ENCODE measurements at places on chromosomes 6 and 20. TPM values are rescaled to one million over a fixed set of nuclear protein-coding genes. Genes with fewer than 3 reads are reported as not detected.

The ITCH gene
- 35.7 TPM for polyA plus RNA-seq

The USP49 gene
- polyA plus RNA-seq = 0.22 TPM

DNA sequence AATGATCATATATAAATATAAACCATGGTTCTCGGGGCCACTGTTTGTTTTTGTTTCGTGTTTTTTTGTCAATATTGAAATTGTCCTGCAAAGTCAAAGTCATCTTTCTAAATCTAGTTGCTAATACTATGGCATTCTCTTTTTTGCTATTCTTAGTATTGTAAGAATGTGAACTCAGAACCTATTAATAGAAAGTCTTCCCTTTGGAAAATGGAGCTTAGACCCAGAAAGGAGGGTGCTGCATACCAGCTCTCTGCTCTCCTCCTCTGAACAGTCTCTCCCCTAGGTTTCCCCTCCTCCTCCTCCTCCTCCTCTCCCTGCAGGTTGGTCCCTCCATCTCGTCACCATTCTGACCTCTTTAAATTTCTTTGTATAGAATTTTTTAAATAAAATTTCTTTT, 150.4 kb upstream of the CCN2 start:
- H3K27ac ChIP-seq = no peak overlapping the region
- no peak for DNase-seq
- no peaks in the 10 kb centered on the region for H3K4me1 ChIP-seq
- no peaks in the 10 kb centered on the region for H3K36me3 ChIP-seq

DNA sequence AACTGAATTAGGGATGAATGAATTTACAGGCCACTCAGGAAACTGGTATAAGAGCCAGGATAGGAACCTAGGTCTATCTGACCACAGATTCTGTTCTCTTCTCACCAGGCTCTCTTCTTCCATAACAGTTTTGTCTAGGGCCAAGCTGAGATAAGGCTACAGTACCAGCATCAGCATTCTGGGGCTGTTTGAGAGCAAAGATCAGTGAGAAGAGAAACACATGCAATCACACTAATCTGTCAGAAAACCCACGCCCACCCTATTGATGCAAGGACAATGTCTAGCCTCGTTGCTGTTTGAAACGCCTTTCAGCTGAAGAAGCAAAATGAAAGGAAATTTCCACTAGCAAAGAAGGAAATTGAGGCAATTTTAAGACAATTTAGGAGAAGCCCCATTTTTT, 137.7 kb downstream of the LCA5 start:
- H3K4me1 ChIP-seq = no peaks in the 10 kb centered on the region
- H3K27ac ChIP-seq = no peak overlapping the region
- no peak overlapping the region for H3K4me3 ChIP-seq
- H3K36me3 ChIP-seq = no peaks in the 10 kb centered on the region
- DNase-seq = no peak

DNA sequence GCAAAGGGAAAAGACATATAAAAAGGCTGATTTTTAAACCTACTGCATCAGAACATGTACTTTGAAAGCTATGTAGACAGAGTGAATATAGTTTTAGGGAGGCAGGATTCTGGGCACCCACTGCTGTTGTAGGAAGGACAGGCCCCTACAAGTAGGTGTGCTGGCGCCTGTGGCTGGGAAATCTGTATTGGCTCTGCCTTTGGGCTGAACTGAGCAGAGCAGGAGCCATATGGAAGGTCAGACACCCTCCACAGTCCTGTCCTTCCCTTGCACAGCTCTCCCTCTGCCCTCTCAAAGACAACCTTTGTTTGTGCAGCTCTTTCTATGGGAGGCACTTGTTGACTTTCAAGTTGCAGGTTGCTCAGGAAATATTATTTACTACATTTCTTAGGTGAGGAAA, 18.4 kb upstream of the ULBP3 start:
- H3K36me3 ChIP-seq = no peaks in the 10 kb centered on the region
- H3K4me3 ChIP-seq = no peak overlapping the region
- H3K4me1 ChIP-seq = no peaks in the 10 kb centered on the region
- no peak for DNase-seq

The PPP1R14C gene
- not detected for polyA plus RNA-seq

DNA sequence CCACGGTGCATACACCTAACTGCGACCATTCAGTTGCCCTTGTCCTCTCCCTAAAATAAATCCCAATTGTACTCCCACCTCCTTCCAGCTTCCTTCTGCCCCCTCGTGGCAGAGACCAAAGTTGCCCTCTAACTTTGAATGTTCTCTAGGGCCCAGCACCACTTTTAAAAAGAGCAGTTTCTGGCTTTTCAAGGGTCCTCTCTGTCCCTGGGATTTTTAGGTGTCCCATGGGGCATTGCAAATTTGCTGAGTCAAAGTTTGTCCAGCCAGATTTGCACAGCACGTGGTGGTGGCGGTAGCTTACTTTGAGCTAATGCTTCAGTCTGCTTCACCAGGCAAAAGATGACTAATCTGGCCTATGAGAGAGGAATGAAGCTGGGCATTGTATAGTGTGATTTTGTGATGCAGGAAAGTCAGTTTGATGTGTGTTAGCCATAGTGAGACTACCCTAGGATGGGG, 100.2 kb downstream of the PERP start:
- H3K4me1 ChIP-seq = peaks cover under 1% of the 10 kb centered on the region
- H3K27me3 ChIP-seq = no peaks in the 10 kb centered on the region
- no peak for DNase-seq
- no peak overlapping the region for H3K4me3 ChIP-seq
- H3K27ac ChIP-seq = peak overlapping the region; percentile 60

DNA sequence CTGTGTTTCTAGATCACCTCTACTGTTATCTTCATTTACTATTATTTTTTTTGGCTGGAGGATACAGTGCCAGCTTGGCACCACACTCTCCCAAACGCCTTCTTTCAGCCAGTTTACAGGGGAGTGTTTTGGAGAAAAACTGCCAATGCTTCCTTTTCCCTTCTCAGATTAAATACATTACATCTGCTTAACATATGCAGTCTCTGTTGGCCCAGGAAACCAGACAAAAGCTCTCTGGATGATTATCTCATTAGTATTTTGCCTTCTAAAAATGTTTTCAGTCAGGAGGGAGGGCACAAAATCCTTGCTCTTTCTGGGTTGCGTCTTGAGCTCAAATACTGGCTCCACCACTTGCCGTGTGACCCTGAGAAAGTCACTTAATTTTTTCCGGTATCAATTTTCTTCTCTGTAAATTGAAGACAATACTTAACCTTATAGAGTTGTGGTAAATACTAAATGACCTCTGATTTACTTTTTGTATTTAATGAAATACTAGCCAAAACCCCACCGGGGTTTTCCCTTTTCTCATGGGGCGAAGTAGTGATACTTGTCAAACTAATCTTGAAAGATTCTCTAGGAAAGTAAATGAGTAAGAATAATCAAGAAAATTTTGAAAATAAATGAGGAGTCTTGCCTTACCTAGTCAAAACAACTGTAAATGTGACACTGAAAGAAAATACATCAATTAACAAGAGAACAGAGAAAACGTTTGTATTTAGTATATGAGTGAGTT, 146.2 kb downstream of the MMS22L start:
- H3K4me3 ChIP-seq = no peak overlapping the region
- no peak overlapping the region for H3K27ac ChIP-seq
- DNase-seq = no peak
- peaks cover 5% of the 10 kb centered on the region for H3K4me1 ChIP-seq
- no peaks in the 10 kb centered on the region for H3K27me3 ChIP-seq

DNA sequence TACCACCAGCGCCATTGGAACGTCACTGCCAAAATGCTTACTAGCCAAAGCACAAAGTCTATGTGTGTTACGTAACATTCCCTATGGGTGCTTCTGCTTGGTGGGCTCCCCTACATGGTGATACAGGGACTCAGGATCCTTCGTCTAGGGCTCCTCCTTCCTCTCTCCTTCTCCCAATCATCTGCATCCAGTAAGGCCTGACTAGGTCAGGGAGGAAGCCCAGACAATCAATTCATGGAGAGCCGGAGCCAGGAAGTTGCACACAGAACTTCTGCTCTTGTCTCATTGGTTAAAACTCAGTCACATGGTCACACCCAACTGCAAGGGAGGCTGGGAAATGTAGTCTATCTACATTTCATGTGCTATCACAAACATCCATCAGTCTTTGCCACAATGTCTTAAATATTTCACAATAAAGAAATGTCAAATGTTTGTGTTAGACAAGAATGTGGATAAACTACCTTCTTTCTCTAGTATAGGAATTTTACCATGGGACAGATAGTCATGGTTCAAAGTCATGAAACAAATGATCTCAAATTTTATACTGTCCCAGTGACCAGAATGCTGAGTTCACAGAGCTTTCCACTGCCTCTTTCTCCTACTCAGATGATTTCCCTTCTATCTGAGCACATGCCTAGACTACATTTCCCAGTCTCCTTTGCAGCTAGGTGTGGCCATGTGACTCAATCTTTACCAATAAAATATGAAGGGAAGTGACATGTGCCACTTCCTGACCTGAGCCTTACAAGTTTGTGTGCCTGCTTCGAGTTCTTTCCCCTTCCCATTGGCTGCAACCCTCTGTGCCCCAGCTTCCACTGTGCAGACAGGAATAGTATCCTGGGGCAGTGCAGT, 9.3 kb upstream of the KCNK15 start:
- H3K4me3 ChIP-seq = peak overlapping the region; percentile 15
- H3K36me3 ChIP-seq = no peaks in the 10 kb centered on the region
- H3K27ac ChIP-seq = peak overlapping the region; percentile 79
- peak; percentile 40 for DNase-seq
- peaks cover 1% of the 10 kb centered on the region for H3K27me3 ChIP-seq
- peaks cover 13% of the 10 kb centered on the region for H3K4me1 ChIP-seq
